Glutamatergic neuron (in vitro differentiated cells): ENCODE measurements at places on chromosomes 5 and 9. TPM values are rescaled to one million over a fixed set of nuclear protein-coding genes. Genes with fewer than 3 reads are reported as not detected.

DNA sequence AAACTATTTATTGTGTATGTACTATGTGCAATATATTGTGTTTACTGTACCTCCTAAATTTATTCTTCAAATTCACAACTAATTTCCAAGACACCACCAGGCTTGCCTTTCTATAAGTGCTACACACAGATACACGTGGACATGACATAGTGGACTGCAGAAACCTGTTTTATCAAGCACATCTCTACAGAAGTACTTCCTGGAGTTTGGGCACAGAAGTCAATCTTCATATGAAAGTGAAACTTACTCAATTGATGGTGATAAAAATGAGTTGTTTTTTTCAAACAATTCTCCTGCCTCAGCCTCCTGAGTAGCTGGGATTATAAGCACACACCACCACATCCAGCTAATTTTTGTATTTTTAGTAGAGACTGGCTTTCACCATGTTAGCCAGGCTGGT, 57.6 kb downstream of the NLN start:
- DNase-seq = no peak
- H3K27ac ChIP-seq = no peak overlapping the region

DNA sequence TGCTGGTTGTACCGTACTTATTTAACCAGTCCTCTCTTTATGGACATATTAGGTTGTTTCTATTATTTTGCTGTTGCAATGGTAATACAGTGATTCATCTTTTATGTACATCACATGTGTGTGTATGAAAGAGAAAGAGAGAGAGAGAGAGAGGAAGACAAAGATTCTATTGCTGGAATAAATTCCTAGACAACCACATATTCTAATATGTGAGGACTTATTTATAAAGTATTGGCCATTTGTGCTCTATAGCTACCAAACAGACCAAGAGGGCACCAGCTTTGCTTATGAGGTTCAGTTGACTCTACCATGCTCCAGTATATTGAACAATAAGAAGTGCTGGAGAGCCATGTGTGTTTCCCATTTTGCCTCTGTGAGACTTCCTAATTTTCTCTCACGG, 513.5 kb downstream of the DMAC1 start:
- DNase-seq = no peak
- H3K27me3 ChIP-seq = no peaks in the 10 kb centered on the region
- H3K27ac ChIP-seq = no peak overlapping the region

GRCh38 chr9:93620881-93621820, 44.8 kb downstream of the PHF2 start:
- no peaks in the 10 kb centered on the region for H3K4me1 ChIP-seq
- H3K4me3 ChIP-seq = no peak overlapping the region
- DNase-seq = no peak
- peaks cover 7% of the 10 kb centered on the region for H3K27me3 ChIP-seq
- no peak overlapping the region for H3K27ac ChIP-seq

DNA sequence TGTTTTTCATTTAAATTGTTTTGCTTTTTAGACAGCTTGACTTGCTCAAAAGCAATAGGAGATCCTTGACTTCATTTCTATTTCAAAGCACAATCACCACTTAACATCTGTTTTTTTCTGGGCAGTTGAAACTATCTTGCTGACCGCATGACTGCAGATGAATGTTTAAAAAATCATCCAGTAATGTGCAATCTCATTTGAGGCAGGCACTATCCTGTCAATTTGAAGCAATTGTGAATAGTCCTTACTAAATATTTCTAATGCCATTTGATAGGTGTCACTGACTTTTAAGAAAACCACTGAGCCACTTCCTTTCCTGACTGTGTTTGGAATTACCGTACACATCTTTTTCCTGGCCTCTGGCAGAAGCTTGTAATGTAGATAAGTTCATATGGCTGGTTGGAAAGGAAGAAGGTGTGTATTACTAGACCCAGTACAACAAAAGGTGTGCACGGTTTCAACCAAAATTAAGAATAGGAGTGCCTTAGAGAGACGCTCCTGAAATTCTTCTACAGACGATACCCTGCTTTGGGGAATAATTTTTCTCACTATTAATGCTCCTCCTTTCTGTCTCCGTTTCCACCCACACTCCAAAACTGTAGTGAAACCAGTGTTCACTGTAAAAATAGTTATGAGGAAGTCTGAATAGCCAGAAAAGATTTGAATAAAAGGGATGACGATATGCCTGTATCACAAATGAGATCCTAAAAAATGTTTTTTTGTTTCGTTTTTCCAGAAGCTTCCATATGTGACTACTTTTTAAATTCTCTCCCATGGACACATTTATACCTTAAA, 136.7 kb upstream of the MOCS2 start:
- DNase-seq = no peak
- no peak overlapping the region for H3K27ac ChIP-seq
- no peaks in the 10 kb centered on the region for H3K36me3 ChIP-seq
- no peak overlapping the region for H3K4me3 ChIP-seq
- no peaks in the 10 kb centered on the region for H3K27me3 ChIP-seq

DNA sequence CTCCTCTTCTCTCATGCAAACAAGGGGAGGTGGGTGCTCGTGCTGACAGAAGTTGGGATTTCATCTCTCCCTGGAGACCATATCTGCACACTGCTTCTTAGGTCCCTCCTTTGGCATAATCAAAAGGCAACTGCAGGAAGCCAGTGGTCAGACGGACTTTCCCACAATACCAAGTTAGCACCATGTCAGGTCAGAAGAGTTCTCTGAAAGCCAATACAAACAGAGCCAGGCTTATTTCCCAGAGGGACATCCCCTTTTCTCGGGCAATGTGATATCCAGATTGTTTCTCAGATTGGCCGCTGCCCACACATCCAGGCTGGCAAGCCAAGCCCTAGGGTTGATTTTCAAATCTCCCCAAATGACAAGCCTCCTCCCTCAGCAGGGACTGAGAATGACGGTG, 241.1 kb downstream of the NFIB start:
- no peak overlapping the region for H3K4me3 ChIP-seq
- H3K36me3 ChIP-seq = no peaks in the 10 kb centered on the region
- H3K4me1 ChIP-seq = no peaks in the 10 kb centered on the region
- H3K27ac ChIP-seq = no peak overlapping the region
- no peaks in the 10 kb centered on the region for H3K27me3 ChIP-seq
- DNase-seq = no peak

GRCh38 chr5:180643191-180643851, 6.1 kb downstream of the FLT4 start:
- H3K27me3 ChIP-seq = peaks cover 17% of the 10 kb centered on the region
- H3K4me3 ChIP-seq = no peak overlapping the region

GRCh38 chr9:73024601-73025034, 71.8 kb upstream of the ALDH1A1 start:
- H3K27ac ChIP-seq = no peak overlapping the region
- H3K4me1 ChIP-seq = no peaks in the 10 kb centered on the region
- no peaks in the 10 kb centered on the region for H3K27me3 ChIP-seq
- no peak for DNase-seq
- H3K4me3 ChIP-seq = no peak overlapping the region

DNA sequence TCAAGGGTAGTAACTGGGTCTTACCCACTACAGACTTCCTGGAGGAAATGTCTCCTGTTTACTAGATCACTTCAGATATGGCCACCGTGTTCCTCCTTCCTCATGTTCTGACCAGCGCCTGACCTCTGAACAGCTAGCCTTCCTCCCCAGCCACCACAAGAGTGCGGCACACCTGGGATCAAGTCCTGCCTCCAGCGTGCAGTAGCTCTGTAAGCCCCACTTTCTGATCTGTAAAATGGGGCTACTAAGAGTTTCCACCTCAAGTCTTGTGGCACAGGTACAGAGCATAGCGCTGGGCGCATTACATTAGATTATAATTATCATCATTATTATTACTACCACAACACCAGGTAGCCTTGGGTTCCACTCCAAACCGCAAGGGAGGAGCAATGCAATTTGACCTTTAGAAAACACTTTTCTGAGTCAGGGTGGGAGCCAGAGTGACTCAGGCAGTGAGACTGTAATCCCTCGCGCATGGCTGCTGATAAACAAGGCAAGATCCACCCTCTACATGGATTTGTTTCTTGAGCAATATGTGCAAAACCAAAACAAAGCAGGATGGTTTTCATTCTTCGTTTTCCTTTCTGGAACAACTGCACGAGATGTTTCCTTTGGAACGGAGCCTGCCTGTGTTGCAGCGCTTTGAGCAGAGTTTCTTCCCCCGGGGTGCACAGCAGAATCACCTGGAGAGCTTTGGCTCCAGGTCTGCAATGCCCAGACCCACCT, 65.0 kb upstream of the ANGPTL2 start:
- peaks cover 3% of the 10 kb centered on the region for H3K27me3 ChIP-seq
- DNase-seq = peak; percentile 2
- no peak overlapping the region for H3K27ac ChIP-seq
- H3K4me1 ChIP-seq = no peaks in the 10 kb centered on the region
- H3K36me3 ChIP-seq = no peaks in the 10 kb centered on the region

DNA sequence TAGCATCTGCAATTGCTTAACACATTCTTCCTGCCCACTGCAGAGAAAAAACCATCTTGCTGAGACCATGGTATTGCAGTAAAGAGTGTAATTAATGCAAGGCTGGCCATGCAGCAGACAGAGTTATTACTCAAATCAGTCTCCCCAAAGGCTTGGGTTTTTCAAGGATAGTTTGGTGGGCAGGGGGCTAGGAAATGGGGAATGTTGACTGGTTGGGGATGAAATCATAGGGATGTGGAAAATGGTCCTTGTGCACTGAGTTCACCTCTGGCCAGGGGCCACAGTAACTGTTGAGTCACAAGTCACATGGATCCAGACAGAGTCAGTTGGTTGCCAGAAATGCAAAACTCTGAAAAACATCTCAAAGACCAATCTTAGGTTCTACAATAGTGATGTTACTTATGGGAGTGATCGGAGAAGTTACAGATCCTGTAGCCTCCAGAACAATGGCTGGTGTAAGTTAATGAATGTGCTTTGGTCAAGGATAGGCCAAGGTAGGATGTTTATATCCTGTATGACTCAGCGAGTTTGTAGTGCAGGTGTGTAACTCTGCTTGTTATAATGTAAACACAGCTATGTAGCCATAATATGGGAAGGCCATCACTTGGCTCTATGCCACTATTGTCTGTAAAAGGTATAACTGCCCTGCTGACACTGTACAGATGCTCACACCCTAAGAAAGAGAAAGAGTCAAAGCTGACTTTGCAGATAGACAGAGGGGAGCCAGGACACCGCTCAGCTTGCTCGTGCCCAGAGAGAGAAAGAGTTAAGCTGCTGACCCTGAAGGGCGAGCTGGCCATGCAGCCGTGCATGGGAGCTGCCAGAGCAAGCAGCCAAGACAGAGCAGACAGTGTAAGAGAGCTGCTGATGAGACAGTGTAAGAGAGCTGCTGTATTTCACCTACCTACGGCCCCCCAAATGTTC, 27.2 kb downstream of the C9orf152 start:
- no peaks in the 10 kb centered on the region for H3K36me3 ChIP-seq
- H3K27me3 ChIP-seq = peaks cover 8% of the 10 kb centered on the region
- no peak for DNase-seq
- peaks cover 9% of the 10 kb centered on the region for H3K4me1 ChIP-seq
- no peak overlapping the region for H3K27ac ChIP-seq

GRCh38 chr5:6088706-6089105, 289.6 kb downstream of the MED10 start:
- H3K27ac ChIP-seq = no peak overlapping the region
- peaks cover 11% of the 10 kb centered on the region for H3K4me1 ChIP-seq
- H3K27me3 ChIP-seq = peaks cover 2% of the 10 kb centered on the region
- no peak overlapping the region for H3K4me3 ChIP-seq
- DNase-seq = no peak
- H3K36me3 ChIP-seq = peaks cover 10% of the 10 kb centered on the region

- H3K4me1 ChIP-seq = peaks cover 8% of the 10 kb centered on the region
- H3K4me3 ChIP-seq = no peak overlapping the region
- H3K27ac ChIP-seq = no peak overlapping the region
- H3K27me3 ChIP-seq = no peaks in the 10 kb centered on the region
Observed at GRCh38 chr5:142971303-142972013, 201.3 kb downstream of the ARHGAP26 start.

- peak overlapping the region; percentile 43 for H3K27ac ChIP-seq
- DNase-seq = peak; percentile 63
- H3K4me3 ChIP-seq = peak overlapping the region; percentile 46
- H3K36me3 ChIP-seq = no peaks in the 10 kb centered on the region
Observed at GRCh38 chr5:180201051-180201987, 7.7 kb downstream of the RASGEF1C start.

- H3K4me3 ChIP-seq = no peak overlapping the region
- no peak overlapping the region for H3K27ac ChIP-seq
Observed at GRCh38 chr5:110634475-110634874, 92.0 kb downstream of the TMEM232 start.

DNA sequence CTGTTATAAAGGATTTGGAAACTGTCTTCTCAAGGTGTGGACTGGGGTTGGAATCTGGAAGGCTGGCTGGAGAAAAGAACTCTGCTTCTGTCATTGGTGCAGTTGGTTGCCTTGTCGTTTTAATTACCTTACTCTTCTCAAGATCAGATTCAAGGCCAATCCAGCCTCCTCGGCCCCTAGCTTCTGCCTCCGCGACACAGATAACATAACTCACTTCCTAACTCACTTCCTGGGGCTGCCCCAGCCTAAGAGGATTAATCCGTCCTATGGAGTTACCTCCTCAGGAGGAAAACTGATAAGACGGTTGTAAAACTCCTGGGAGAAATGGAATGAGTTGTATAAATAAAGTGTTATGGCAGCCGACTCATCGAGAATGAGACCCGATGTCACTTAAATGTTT, 389.1 kb upstream of the WWC1 start:
- no peaks in the 10 kb centered on the region for H3K36me3 ChIP-seq
- DNase-seq = no peak
- peaks cover 2% of the 10 kb centered on the region for H3K27me3 ChIP-seq
- peaks cover 4% of the 10 kb centered on the region for H3K4me1 ChIP-seq
- no peak overlapping the region for H3K4me3 ChIP-seq
- no peak overlapping the region for H3K27ac ChIP-seq

GRCh38 chr5:32953694-32954093, 242.6 kb downstream of the NPR3 start:
- H3K27me3 ChIP-seq = no peaks in the 10 kb centered on the region
- H3K4me3 ChIP-seq = no peak overlapping the region
- H3K27ac ChIP-seq = no peak overlapping the region
- H3K36me3 ChIP-seq = peaks cover 7% of the 10 kb centered on the region
- no peak for DNase-seq
- peaks cover 2% of the 10 kb centered on the region for H3K4me1 ChIP-seq

DNA sequence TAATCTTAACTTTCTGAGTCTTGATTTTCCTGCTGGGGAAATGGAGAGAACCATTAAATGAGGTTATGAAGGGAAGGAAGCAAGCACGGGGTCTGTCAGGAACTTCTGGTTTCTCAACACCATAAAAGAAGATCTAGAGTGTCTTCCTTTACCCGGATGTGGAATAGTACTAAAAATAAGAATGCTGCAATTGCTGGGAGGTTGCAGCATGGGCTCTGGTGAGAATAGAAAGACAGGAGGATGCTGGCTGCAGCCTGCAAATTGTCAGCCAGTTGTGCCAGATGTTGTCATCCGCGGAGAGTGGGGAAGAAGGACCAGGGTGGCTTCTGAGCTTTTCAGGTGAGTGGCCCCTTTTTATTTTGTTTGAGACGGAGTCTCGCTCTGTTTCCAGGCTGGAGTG, 69.3 kb upstream of the STC2 start:
- H3K4me1 ChIP-seq = no peaks in the 10 kb centered on the region
- no peaks in the 10 kb centered on the region for H3K27me3 ChIP-seq
- no peak overlapping the region for H3K4me3 ChIP-seq
- no peak overlapping the region for H3K27ac ChIP-seq
- DNase-seq = no peak

Gene FAM169A
- total RNA-seq = 9.5 TPM

Gene GLIPR2
- 84.4 TPM for total RNA-seq

Gene PPP3R2
- total RNA-seq = not detected
